ENCODE measurements at places on chromosomes 1 and 21. TPM values are rescaled to one million over a fixed set of nuclear protein-coding genes. Genes with fewer than 3 reads are reported as not detected.

SZRD1 gene
- 29.2 TPM for total RNA-seq

TOR1AIP1 gene
- 25.7 TPM for total RNA-seq

GPR37L1 gene
- not detected for total RNA-seq

IL19 gene
- not detected for total RNA-seq

ZBTB48 gene
- total RNA-seq: 15.0 TPM

CYP4A11 gene
- total RNA-seq: not detected

AGPAT3 gene
- total RNA-seq: 38.1 TPM

DNASE2B gene
- not detected for total RNA-seq

PER3 gene
- 2.1 TPM for total RNA-seq

LCE1D gene
- total RNA-seq: not detected
